ENCODE measurements at places on chromosomes 12 and 14. TPM values are rescaled to one million over a fixed set of nuclear protein-coding genes. Genes with fewer than 3 reads are reported as not detected.

DNA sequence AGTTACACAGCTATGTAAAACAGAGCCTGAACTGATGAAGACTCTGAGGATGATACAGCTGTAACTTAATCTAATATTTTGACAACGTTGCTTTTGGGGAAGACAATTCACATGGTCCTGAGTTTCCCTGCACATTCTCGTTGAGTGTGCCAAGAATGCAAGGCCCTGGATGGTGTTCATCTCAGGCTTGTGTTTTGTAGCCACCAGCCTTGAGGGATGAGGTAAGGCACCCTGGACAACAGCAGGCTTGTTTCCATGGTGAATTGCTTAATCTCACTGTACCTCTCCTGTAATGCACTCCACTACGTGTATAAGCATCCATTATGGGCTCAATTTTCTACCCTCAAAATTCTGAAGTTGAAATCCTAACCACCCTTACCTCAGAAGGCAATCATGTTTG is 2.1 kb downstream of the CATSPERB start:
- no peak for DNase-seq

GRCh38 chr12:131114271-131114670 is 160.6 kb downstream of the ADGRD1 start:
- DNase-seq: no peak

GRCh38 chr12:120536064-120536791 is 2.1 kb downstream of the RNF10 start:
- no peak for DNase-seq

GRCh38 chr14:64478634-64479250 is 13.4 kb downstream of the AKAP5 start:
- no peak for DNase-seq

- no peak for DNase-seq
Observed at GRCh38 chr14:24132061-24132685, 1.7 kb downstream of the FITM1 start.

- no peak for DNase-seq
Observed at GRCh38 chr14:63878052-63878451, 25.2 kb downstream of the SYNE2 start.

GRCh38 chr14:82385048-82385447 is 851.4 kb upstream of the SEL1L start:
- no peak for DNase-seq

GRCh38 chr12:89225401-89225800 is 126.9 kb downstream of the DUSP6 start:
- no peak for DNase-seq

- no peak for DNase-seq
Observed at GRCh38 chr14:94921456-94921855, 151.5 kb upstream of the GSC start.

GRCh38 chr12:118109088-118109487 is 5.3 kb upstream of the VSIG10 start:
- DNase-seq: no peak

GRCh38 chr12:112973011-112973735 is 5.1 kb upstream of the OAS2 start:
- no peak for DNase-seq

- no peak for DNase-seq
Observed at GRCh38 chr14:73758392-73759182, 44.4 kb upstream of the PNMA1 start.

DNA sequence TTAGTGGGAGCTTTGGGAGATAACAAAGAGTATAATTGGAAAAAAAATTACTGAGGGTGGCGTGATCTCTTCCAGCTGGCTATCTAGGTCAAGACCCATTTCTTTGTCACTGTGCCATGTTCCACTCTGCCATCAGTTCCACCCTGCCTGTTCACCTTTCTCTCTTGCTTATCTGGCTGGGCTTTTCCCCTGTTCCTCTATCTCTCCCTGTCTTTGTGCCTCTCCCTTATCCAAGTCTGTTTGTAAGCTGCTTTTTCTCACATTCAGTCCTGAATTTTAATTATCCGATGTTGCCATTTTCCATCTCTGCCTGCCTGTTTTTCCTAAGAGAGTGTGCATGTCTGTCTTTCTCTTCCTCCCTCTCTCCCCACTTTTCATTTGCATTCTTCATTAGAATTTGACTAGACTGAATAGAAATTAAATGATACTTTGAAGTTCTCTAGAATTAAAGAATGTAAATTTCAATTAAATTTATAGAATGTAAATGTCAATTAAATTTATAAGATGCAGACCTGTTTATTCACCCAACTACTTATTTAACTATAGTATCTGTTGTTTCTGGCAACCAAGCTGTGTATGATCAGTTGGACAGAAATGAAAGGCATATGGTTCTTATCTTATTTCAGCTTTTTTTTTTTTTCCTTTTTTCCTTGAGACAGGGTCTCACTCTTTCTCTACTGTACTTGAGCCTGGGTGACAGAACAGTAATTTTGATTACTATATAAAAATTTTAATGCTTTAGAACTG is 40.9 kb upstream of the A2ML1 start:
- DNase-seq: no peak

GRCh38 chr14:75753696-75754095 is 92.7 kb downstream of the TTLL5 start:
- DNase-seq: no peak

GRCh38 chr14:98140862-98141530 is 1131.0 kb downstream of the BCL11B start:
- DNase-seq: no peak

GRCh38 chr12:121980191-121980891 is 41.3 kb upstream of the BCL7A start:
- no peak for DNase-seq

DNA sequence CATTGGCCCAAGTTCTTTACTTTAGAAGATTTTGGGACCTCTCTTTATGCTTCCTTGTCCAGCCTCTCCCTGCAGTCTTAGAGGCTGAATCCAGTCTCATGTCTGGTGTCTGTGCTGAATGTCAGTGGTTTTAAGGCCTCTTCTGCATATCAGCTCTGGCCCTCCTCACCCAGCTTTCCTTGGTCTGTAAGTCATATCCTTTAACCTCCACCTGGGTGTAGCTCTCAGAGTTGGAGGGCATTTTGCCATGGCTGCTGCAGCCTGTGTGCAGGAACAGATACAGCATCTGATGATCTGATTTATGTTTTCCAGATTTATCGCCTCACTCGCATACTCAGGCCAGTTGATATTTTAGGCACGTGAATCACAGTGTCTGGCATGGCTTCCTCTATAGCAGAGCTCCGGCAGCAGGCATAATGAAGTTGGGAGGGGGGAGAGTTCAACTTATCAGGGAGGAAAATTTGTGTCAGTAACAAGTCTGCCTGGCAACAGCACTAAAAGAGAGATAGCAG is 335.0 kb downstream of the PCNX1 start:
- peak; percentile 55 for DNase-seq

GRCh38 chr12:102539651-102540553 is 59.5 kb upstream of the IGF1 start:
- DNase-seq: no peak

- no peak for DNase-seq
Observed at GRCh38 chr14:103332143-103332919, 1.7 kb upstream of the EIF5 start.

DNA sequence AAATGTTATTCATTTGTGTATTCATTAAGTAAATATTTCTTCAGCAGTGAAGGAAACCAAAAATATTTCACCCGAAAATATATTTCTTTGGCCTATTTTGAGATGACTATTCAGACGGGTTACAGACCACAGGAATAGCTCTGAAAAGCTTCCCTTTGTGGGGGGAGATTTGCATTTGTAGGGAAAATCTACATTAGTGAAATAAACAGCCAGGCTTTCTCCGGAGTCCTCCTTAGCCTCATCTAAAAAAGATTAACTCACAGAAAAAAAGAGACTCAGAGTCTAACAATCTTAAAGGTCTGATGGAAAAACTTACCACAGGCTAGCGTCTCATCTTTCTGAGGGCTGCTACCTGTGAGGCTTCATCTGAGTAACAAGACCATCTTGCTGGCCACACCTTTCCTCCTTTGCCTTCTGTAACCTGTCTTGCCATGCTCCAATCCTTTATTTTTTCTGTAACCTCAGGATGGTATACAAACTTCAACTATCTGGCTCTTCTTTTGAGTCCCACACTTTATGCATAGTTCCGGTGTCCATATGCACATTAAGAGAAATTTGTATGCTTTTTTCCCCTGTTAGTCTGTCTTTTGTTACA is 100.7 kb downstream of the CNTN1 start:
- no peak for DNase-seq

DNA sequence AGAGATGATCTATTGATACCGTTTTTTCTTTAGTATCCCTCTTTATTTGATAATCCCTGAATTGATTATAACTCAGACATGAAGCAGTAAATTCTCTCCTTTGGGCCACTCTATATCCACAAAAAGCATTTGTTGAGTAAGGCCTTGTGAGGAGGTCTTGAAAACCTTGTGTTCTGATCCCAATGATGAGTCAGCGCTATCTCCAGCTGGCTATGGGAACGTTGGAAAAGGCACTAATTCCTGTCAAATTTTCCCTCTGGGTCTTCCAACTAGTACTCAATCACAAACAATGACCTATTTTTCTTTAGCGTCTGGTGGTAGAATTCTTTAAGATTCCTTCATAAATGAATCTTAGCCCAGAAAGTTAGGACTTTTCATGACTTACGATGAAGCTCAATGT is 168.4 kb upstream of the LRIG3 start:
- peak; percentile 88 for DNase-seq

GRCh38 chr14:100058777-100059437 is 6.3 kb upstream of the EVL start:
- no peak for DNase-seq

ESPL1 gene
- 3.3 TPM for polyA plus RNA-seq

OTOGL gene
- polyA plus RNA-seq: not detected

ANKRD9 gene
- polyA plus RNA-seq: 9.6 TPM

PLEKHG3 gene
- 29.2 TPM for polyA plus RNA-seq

CLEC6A gene
- not detected for polyA plus RNA-seq

STON2 gene
- 17.7 TPM for polyA plus RNA-seq

FAM186B gene
- 3.8 TPM for polyA plus RNA-seq

GLT1D1 gene
- 1.9 TPM for polyA plus RNA-seq
